ENCODE measurements at places on chromosomes 7 and 10.

- no peak for DNase-seq
Observed at GRCh38 chr7:95213809-95214492, 110.4 kb downstream of the PON1 start.

- no peak for DNase-seq
Observed at GRCh38 chr10:10598297-10598696, 419.4 kb upstream of the CELF2 start.

GRCh38 chr10:11157292-11158076 is 139.8 kb downstream of the CELF2 start:
- DNase-seq, result no peak

DNA sequence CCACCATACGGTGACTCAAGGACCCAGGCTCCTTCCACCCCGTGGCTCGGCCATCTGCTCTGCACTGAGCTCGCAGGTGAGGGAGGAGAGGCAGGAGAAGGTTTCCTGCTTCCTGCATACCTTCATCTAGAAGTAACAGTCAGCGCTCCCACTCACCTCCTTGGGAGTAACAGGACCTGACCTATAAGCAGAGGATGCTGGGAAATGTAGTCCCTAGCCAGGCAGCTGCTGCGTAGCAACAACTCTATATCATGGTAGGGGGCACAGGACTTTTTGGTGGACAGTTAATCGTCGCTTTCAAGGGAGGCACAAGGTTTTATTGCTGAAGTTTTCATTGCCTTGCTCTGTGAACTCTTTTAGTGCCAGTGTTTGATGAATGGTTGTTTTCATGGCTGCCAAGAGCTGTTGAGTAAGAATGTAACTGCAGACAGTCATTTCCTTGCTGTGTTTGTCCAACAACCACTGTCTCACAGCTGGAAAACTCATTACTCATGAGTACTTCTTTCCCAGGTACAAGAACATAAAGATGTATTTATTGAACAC is 10.2 kb upstream of the ZFYVE27 start:
- DNase-seq, result no peak

- DNase-seq, result no peak
Observed at GRCh38 chr7:140275069-140275965, 98.5 kb upstream of the KDM7A start.

DNA sequence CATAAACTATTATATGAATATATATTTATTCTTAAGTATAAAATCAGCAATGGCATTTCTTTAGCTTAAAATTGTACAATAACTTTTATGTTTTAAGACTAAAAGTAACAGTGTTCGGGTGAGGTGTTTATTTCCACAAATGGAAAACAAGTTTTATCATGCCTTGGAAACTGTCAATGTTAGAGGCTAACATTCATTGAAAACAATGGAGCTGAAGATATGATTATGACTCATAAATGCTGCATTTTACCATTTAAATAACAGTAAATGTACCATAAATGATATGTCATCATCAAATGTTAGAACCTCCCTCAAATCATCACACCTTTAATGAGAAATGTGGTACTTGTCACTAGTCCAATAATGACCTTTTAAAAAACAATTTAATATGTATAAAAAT is 897.3 kb downstream of the PCDH15 start:
- DNase-seq, result no peak

GRCh38 chr7:131454498-131454897 is 101.9 kb downstream of the PODXL start:
- DNase-seq, result no peak

GRCh38 chr7:80720146-80720545 is 81.7 kb downstream of the CD36 start:
- DNase-seq, result no peak

DNA sequence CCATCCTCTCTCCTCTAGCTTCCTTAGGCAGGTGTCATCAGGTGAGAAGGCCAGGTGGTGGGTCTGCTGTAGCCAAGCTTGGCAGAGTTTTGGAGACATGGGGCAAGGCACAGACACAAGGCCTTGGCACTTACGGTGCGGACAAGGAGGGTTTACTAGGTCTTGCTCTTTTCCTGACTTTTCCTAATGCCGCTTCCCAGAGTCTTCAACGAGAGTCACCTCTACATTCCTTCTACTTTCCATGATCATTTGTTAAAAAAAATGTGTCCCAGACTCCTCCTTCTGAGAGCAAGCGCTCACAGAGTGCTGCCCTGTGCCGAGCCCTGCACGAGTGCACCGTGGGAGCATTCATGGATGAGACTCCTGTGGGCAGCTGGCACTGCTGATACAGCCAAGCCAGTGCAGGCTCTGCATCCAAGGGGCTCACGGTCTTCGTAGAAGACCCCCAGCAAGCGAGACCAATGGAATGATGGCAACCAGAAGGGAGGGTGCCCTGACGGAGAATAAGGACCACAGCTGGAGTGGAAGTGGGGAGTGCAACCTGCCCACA is 243.0 kb upstream of the MKI67 start:
- DNase-seq, result no peak

DNA sequence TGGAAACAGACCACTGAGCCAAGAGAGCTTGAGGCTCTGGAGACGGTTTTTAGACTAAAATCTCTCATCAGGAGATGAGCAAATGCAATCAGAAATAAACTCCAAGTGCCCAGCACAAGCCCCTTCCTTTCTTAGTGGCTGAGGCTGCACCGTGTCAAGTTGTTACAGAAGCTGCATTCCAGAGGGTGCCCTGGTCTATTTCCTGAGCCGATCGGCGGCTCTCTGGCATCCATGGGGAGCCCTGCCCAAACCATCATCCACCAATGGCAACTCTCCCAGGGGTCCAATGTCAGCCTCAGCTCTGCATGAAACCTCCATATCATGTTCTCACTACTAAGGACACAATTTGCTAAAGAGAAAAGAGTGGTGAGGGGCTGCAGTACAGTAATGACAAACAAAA is 89.6 kb downstream of the SVIL start:
- no peak for DNase-seq

- DNase-seq, result no peak
Observed at GRCh38 chr7:140773104-140773503, 76.6 kb downstream of the NDUFB2 start.

DNA sequence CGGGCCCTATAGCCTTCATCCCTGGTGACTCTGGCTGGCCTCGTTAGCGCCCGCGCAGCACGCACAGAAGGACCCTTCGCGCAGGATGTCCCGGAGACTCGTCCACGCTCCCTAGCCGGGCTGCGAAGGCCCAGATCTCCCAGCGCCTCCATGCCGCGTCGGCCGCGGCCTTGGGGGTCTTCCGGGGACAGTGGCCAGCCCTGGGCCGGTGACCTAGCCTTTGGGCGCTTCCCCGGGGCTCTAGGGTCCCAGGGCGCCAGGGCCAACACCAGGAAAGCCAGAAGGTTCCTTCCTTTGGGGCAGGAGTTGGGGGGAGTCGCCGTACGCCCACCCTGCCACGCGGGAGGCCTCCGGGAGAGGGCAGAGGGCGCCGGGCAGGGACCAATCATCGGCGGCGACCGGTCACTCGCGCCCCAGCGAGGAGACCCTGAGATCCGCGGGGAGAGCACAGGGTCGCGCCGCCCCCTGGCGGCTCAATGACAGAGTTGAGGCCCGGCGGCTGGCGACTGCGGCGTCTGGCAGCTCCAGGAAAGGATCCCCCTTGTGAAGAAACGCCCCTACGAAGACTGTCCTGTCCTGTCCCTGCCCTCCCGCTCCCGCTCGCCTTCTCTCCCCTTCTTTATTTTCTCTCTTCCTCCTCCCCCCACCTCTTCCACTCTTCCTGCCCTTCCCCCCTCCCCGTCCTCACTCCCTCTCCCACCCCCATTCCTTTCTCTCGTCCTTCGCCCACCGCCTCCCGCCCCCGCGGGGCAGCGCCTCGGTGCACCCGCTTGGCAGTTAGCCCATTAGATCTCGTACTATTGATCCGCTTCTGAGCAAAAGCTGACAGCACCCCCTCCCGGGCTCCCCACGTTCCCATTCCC is 62.3 kb upstream of the LBX1 start:
- peak; percentile 38 for DNase-seq

GRCh38 chr7:155467846-155468784 is 10.2 kb downstream of the EN2 start:
- DNase-seq, result no peak

GRCh38 chr7:131238347-131238931 is 89.2 kb upstream of the MKLN1 start:
- DNase-seq, result no peak

GRCh38 chr10:7773845-7774801 is 13.7 kb downstream of the KIN start:
- no peak for DNase-seq

DNA sequence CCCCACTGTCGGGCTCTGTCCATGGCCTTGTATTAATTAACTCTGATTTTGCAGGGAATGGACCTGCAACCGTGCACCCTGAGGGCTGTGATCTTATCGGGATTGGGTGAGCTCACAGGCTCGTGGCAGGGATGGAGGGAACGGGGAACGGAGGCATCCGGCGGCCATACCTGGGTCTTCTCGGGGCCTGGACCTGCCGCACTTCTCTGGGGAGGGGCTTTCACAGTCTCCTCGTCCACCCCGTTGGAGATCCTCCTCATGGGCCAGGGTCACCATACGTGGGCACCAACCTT is 57.5 kb upstream of the SHH start:
- DNase-seq, result no peak

- DNase-seq, result no peak
Observed at GRCh38 chr10:113610631-113611601, 52.9 kb downstream of the NRAP start.

All from stimulated activated CD4-positive, alpha-beta T cell treated with anti-CD3 and anti-CD28 coated beads, Interleukin-1b, Interleukin-23, amount 100 ng/mL, for 4 hours (primary cell).